HEK293T (cell line): ENCODE measurements at places on chromosomes 3 and 15.

DNA sequence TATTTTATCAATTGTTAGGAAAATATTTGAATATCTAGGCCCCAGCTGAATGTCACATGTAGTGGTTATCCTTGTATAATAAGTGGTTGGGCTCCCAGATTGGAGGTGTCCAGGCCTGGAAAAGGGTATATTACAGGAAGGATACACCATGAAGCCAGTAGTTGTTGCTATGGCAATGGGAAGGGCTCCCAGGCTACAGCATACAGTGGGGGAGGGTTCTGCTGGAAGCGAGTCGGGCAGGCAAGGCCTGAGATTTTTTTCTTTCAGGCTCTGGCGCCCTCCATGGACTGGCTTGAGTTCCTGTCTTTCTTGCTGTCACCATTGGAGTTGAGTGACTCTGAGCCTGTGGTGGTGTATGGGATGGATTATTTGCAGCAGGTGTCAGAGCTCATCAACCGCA is 8.9 kb downstream of the ECE2 start:
- DNase-seq, result peak; percentile 78

DNA sequence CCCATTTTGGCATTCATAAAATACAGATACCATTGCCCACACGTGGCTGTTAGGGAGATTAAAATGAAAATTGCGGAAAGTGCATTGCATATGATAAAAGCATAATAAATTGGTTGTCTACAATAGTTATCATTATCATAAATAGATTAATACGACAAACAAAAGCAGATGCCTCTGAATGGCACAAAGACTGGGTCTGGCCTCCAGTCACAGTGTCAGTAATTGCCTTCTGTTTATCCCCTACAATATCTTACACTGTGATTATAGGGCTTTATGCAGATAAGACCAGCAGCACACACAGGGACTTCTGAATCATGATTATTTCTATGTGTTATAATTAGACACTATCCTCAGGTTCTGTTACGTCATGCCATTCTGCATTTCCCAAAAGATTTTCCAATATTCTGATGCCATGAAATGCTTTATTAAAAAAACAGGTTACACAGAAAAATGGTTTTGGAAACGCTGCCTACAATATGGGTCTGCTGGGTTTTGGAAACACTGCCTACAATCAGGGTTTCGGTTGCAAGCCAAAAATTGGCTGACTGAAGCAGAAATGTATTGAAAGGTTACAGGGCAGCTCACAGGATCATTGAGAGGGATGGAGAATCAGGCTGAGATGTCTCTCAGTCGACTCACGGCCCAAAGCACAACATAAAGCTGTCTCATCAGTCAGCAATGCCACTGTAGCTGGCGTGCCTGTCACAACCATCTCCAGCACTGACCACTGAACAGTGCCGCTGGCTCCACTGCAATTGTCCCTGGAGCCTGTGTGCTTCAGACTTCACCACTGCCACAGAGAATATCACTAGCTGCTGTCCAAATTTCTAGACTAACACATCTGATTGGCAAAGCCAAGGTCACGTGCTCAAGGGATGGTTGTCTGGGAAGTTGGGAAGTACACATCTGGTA is 248.1 kb downstream of the ERC2 start:
- DNase-seq, result no peak

- no peak for DNase-seq
Observed at GRCh38 chr3:30708472-30708871, 102.1 kb downstream of the TGFBR2 start.

GRCh38 chr15:39961051-39961450 is 27.1 kb downstream of the EIF2AK4 start:
- DNase-seq, result no peak

DNA sequence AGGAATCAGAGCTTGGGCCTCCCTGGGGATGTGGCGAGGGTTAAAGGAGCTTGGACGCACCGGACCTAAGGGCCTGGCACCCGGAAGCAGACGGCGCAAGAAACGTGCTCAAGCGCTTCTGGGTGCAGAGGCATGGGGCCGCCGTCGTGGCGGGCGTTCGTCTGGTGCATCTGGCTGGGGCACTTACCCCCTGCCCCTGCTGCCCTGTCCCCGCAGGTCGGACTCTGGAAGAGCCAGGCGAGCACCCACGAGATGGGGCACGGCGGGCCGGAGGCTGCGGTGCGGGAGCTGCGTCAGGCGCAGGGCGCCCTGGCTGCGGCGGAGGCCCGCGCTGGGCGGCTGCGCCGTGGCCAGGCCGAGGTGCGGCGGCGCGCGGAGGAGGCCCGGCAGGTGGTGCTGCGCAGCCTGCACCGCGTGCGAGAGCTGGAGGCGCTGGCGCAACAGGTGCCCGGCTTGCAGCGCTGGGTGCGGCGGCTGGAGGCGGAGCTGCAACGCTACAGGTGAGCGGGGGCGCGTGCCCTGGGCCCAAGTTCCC is 2.5 kb downstream of the EFCC1 start:
- no peak for DNase-seq

DNA sequence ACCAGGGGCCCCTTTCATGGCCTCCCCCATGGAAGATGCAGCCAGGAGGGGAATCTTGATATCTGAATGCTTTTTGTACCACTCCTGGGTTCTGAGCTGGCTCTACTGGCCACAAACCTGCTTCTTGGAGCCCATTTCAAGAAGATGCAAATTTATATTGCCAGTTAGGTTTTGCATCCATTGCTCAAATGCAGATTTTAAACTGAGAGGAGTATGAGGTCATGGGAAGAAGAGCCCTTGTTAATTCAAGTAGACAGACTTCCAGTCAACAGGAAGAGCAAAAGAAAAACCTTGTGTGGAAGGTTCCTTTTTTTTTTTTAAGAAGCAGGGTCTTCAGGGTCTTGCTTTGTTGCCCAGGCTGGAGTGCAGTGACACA is 133.5 kb downstream of the PDZRN3 start:
- DNase-seq, result no peak

GRCh38 chr3:136336329-136337100 is 86.4 kb downstream of the PCCB start:
- no peak for DNase-seq

GRCh38 chr3:172848910-172849309 is 98.4 kb downstream of the ECT2 start:
- no peak for DNase-seq

- DNase-seq, result peak; percentile 80
Observed at GRCh38 chr3:126355777-126356372, 1.3 kb downstream of the KLF15 start.

- DNase-seq, result no peak
Observed at GRCh38 chr3:124137216-124137615, 145.3 kb upstream of the ROPN1 start.

DNA sequence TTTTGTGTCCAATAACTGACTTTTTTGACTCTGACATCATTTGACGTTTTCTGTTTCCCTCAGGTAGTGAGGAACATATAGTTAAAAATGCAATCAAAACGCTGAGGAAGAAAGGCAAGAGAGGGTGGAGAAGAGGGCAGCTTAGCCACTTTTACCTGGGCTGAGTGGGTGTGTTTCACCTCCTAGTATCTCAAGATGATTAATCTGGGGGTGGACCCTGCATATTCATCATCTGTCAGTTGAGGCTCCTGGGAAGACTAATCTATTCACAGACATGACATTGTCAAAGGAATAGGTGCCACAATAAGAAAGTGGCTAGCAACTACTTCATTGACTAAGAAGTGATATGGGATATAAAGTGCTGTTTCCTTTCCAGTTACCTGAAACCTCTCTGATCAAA is 331.5 kb upstream of the RARB start:
- DNase-seq, result no peak
